Tibial nerve (tissue), 4 donors: ENCODE measurements at places on chromosomes 5 and 9. TPM values are rescaled to one million over a fixed set of nuclear protein-coding genes. Genes with fewer than 3 reads are reported as not detected.

Gene LRRC14B
- not detected for total RNA-seq

- no peaks in the 10 kb centered on the region for H3K4me1 ChIP-seq
- no peak overlapping the region for H3K27ac ChIP-seq
- no peaks in the 10 kb centered on the region for H3K27me3 ChIP-seq
- DNase-seq: no peak
- no peak overlapping the region for H3K4me3 ChIP-seq
These were observed 33.1 kb downstream of the FANCC start for GRCh38 chr9:95284162-95285080.

DNA sequence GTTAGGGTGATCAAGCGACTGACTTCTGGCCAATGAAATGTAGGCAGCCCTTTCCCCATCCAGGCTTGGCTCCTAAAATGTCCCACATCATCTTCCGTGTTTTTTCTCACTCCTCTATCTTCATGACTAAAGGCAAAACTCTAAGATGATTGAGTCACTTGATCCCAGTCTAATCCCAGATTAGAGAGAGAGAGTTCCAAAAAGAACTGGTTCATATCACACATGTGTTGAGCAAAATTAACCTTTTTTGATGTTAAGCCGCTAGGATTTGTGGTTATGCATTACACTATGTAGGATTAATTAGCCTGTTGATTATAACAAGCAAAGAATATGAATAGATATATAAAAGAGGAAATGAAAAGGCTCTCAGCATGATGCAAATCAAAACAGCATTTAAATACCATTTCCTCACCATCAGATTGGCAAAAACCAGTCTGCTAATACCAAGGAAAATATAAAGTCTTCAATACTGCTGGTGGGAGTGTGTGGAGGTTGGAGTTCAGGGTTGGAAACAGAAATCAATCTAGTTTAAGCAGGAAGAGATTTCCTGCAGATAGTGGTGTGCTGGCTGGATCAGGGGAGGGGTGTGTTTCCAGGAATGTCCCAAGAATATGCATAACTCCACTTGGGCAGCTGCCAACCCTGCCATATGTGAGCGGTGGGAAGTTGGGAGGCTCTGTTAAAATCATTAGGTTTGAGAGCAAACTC, 187.6 kb upstream of the S1PR3 start:
- no peak overlapping the region for H3K27ac ChIP-seq
- H3K27me3 ChIP-seq: no peaks in the 10 kb centered on the region
- no peak for DNase-seq

DNA sequence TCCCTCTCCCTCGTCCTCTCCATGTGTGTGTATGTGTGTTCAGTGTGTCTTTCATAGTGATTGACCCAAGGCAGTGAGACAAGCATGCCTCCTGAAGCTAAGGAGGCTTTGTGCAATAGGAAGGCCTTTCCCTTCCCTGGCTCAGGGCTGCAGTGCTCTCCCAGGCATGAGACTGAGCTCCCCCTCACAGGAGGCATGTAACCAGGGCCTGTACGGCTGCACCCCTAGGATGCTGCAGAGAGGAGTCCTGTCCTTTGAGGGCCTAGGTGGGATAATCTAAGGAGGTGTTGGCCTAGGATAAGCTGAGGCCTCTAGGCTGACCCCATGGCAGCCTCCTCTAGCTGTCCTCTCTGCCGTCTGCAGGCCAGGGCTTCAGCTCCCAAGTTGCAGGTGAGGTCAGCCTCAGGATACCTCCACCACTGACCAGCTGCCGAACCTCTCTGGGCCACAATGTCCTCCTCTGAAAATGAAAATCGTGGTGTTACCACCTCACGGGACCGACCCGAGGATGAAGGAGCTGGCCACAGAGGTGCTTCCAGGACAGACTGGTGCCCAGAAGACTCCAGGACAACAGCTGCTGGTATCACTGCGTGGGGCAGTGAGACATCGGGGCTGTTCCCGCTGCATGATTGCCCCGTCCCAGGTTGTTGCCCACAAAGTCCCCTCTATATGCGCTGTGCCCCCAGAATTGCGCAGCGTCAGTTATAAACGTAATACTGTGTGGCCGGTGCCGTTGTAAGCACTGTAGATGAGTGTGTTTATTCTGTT, 129.6 kb downstream of the BARX1 start:
- H3K4me3 ChIP-seq: no peak overlapping the region
- no peak overlapping the region for H3K27ac ChIP-seq
- no peaks in the 10 kb centered on the region for H3K36me3 ChIP-seq
- no peak for DNase-seq
- H3K27me3 ChIP-seq: peaks cover 33% of the 10 kb centered on the region
- H3K4me1 ChIP-seq: no peaks in the 10 kb centered on the region

GRCh38 chr5:173981185-173981761, 7.7 kb upstream of the C5orf47 start:
- H3K27me3 ChIP-seq: peaks cover 6% of the 10 kb centered on the region
- no peaks in the 10 kb centered on the region for H3K36me3 ChIP-seq
- H3K27ac ChIP-seq: no peak overlapping the region
- no peak overlapping the region for H3K4me3 ChIP-seq

DNA sequence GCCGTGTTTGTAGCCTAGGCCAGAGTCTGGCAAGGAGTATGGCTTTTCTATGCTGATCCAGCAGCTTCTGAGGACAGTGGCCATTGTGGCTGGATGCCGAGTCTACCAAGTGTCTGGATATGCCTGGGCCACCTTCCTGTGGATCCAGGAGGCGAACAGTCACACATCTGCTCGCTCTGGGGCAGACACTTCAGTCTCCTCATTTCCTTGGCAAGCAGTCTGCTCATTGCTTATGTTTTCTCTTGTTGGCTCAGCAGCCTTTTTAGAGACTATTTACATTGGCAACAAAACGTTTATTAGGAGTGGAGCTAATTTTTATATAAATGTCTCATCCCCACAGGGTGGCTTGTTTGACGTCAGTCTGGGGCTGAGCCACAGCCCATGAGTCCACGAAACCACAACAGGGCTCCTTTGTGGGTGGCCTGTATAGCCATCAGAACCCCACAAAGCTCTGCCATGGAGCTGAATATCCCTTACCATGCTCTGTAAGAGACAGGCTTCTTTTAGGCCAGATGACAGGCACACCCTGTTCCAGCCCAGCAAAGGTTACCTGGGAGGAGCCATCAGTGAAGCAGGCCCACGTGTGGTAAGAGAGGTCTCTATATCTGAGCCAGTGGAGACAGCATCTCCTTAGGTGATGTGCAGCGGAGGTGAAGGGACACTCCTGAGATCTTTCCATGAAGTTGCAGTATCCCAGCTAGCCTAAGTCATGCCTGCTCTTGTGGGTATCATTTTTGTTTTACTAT, 221.7 kb downstream of the DIRAS2 start:
- no peak for DNase-seq
- H3K4me1 ChIP-seq: no peaks in the 10 kb centered on the region
- no peaks in the 10 kb centered on the region for H3K36me3 ChIP-seq
- no peaks in the 10 kb centered on the region for H3K27me3 ChIP-seq
- H3K27ac ChIP-seq: no peak overlapping the region
